KG1 (cell line): ENCODE measurements at places on chromosomes 2 and 18.

DNA sequence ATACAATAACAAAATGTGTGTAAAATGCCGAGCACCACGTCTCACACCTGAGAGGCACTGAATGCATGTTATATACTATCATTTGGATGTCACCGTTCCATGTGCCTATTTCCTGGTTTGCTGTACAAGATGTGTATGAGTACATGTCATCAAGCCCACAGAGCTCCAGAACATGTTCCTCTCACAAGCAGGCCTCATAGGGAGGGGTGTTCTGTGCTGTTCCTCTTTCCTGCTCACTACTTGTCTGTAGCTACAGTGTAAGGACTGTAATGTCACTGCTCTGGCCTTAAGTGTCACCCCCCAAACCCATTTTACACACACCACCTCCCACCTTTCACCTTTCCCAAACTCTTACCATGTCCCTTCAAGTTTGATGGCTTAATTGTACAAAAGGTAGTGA lies 1.8 kb downstream of the AFF3 start:
- DNase-seq, result no peak

- DNase-seq, result no peak
Measured at GRCh38 chr2:124025891-124026434, 876 bp downstream of the CNTNAP5 start.

DNA sequence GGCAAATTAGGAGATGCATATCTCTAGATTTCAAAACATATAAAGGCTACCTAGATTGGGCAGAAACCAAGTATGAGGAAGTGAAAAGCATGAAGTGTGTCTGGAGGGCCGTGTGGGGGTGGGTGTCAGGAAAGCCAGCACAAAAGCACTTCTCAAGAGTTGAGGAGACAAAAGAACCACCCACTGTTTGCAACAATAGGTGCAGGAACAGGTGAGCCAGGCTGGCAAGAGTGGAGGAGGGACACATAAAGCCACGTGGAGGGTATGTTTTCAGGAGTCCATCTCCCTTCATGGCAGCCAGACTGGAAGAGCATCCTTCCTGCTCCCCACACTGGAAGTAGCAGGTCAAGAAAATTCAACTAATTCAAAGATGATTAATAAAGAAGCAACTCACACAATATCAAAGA lies 96.4 kb downstream of the CERS6 start:
- peak; percentile 35 for DNase-seq

GRCh38 chr2:108266218-108266617 lies 22.5 kb upstream of the SULT1C2 start:
- no peak for DNase-seq

GRCh38 chr2:48510329-48510728 lies 19.6 kb upstream of the STON1 start:
- no peak for DNase-seq

GRCh38 chr18:50143886-50144285 lies 51.1 kb downstream of the MYO5B start:
- no peak for DNase-seq

DNA sequence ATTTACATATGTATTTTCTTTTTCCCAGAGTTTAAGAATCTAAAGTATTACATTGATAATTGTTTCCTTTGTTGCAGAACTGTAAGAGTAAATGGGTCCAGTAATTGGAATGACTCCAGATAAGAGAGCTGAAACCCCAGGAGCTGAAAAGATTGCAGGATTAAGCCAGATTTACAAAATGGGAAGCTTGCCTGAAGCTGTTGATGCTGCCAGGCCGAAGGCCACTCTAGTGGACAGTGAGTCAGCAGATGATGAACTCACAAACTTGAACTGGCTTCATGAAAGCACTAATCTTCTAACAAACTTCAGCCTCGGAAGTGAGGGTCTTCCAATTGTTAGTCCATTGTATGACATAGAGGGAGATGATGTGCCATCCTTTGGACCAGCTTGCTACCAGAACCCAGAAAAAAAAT lies 183.8 kb upstream of the STON1 start:
- no peak for DNase-seq

GRCh38 chr2:151033271-151034248 lies 228.1 kb downstream of the RBM43 start:
- no peak for DNase-seq

- no peak for DNase-seq
Measured at GRCh38 chr2:72630767-72631166, 195.1 kb downstream of the EXOC6B start.

- no peak for DNase-seq
Measured at GRCh38 chr2:42934580-42935186, 142.3 kb upstream of the HAAO start.

DNA sequence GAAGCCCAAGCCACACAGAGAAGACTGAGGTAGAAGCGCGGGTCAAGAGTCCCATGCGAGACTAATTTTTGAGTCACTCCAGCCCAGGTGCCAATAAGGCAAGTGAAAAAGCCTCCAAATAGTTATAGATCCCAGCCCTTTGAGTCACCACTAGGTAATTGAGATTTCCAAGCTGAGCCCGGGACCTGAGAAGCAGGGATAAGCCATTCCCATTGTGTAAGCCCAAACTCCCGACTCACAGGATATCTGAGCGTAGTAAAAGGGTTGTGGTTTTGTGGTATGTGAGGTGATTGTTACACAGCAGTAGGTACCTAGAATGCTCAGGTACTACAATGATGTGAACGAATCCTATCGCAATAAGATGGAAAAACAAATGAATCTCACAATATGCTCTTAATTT lies 560.7 kb downstream of the DSC3 start:
- DNase-seq, result no peak

GRCh38 chr2:85601771-85602475 lies 575 bp downstream of the TMEM150A start:
- no peak for DNase-seq

- DNase-seq, result no peak
Measured at GRCh38 chr2:205679410-205680009, 2.8 kb upstream of the NRP2 start.

DNA sequence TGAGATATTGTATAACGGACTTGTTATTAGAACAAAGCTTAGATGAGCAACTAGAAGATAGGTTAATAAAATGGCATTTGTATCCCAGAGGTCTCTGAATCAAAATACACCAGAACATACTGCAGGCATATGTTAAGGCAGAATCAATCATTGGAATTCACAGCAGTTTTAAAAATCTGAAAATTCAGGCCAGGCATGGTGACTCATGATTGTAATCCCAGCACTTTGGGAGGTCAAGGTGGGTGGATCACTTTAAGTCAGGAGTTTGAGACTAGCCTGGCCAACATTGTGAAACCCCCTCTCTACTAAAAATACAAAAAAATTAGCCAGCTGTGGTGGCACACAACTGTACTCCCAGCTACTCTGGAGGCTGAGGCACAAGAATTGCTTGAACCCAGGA lies 405.2 kb downstream of the ZEB2 start:
- DNase-seq, result no peak

DNA sequence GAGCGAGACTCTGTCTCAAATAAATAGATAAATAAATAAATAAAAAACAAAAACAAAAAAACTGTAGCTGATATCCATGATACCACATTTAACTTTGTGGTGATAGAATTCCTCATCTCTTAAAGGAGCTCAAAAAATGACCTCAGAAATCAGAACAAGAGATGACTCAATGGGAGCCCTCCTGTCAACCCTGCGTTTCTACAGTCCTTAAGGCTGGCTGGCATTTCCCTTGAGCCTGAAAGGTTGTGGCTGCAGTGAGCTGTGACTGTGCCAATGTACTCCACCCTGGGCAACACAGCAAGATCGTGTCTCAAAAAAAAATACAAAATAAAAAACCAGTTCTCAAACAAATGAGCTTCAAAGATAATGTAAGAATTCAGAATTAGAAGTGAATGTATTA lies 40.4 kb downstream of the CHST9 start:
- DNase-seq, result no peak

DNA sequence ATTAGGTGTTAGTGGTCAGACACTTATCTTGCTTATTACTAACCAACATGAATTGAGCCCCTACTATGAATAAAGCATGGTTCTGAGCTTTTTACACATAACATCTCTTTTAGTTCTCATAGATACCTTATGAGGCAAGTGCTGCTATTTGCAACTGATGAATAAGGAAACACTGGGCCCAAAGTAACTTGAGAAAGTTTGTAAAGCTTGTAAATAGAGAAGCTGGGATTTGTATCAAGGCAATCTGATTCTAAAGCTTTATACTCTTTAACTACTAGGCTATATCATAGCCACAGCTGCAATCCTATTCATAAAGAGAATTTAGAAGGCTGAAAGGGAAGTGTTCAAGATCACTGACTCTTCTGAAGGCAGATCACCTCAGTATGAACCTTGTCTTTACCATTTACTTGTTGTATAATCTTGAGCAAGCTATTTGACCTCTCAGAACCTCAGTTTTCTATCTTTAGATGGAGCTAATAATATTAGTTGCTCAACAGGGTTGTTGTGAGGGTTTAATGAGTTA lies 60.4 kb downstream of the ABCB11 start:
- DNase-seq, result no peak
